ENCODE measurements at places on chromosomes 3 and 15.

- no peak for DNase-seq
These were observed 60.6 kb upstream of the GCNT3 start for GRCh38 chr15:59550956-59551355.

- no peak for DNase-seq
These were observed 2.2 kb downstream of the ZXDC start for GRCh38 chr3:126473292-126474168.

DNA sequence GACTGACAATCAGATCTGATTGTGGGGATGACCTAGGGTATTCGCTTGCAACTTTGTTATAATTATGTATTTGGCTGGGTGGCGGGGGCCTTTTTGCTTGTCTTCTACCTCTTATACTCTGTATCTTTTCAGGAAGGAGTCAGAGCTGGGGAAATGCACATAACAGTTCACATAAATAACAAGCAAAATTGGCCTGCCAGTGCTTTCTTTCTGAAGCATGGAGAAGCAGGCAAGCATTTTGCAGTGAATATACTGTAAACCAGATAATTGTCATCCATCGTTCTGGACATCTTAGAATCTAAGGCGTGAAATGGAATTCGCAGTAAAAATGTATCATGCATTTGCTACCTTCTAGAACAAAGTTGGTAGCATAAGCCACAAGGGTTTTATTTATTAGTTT lies 227.6 kb downstream of the CLSTN2 start:
- no peak for DNase-seq

- DNase-seq = no peak
These were observed 56.1 kb downstream of the CACNA2D2 start for GRCh38 chr3:50447290-50447840.

- no peak for DNase-seq
These were observed 53.7 kb downstream of the ZIC1 start for GRCh38 chr3:147462856-147463255.

DNA sequence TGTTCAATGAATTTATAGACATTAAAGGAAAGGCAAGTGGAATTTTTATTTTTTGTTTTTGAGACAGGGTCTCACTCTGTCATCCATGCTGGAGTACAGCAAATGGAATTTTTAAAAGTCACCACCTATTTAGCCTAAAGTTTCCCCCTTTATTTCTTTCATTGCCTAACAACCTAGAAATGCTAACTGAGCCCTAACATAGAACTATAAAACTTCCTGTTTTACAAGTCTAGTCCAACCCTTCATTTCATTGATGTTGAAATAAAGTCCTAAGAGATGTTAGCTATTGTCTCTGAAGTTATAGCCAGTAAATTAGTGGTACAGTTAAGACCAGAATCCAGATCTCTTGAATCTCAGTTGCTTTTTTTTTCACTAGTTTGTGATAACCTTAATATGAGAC lies 39.0 kb downstream of the MAPK6 start:
- DNase-seq = no peak

DNA sequence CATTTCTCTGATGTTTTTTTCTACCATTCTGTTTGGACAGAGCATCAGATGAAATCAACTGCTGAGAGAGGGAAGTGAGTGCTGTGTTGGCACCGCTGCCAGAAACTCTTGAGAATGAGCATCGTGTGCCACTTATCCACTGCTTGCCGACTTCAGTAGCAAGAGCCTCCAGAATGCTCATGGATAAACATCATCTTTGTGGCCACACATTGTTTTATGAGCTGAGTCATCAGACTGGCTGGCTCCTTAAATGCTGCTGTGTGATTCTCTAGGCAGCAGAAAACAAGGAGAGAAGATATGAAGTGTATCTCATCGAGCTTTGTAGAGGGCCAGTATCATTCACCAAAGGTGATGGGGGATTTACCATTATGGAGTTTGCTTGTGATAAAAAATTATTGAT lies 3.4 kb upstream of the DOCK3 start:
- DNase-seq = no peak

- no peak for DNase-seq
These were observed 71.0 kb upstream of the ZBED2 start for GRCh38 chr3:111666041-111666735.

DNA sequence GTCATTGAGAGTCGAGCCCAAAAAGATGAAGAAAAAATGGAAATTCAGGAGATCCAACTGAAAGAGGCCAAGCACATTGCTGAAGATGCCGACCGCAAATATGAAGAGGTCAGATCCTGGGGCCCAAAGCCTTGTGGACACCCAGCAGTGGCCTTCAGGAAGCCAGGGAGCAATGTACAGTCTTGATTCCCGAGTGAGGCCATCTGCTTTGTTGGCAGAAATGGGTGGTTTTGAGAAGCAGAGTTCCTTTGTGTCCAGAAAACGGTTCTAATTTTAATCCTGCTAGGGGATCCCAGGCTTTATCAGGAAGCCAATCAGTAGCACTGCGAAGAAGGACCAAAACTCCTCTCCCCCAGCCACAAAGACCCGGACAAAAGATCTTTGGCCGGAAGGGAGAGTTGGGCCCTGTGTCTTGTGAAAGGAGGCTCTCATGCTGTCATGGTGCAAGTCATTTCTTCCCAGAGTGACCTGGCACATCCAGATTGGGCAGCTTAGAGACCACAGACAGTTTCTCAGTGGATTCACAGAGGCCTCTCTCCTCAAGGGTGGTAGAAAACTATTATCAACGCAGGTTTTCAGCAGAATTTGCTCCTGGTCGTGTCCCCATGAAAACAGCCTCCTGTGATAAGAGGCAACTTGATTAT lies 17.1 kb downstream of the TPM1 start:
- DNase-seq = no peak

DNA sequence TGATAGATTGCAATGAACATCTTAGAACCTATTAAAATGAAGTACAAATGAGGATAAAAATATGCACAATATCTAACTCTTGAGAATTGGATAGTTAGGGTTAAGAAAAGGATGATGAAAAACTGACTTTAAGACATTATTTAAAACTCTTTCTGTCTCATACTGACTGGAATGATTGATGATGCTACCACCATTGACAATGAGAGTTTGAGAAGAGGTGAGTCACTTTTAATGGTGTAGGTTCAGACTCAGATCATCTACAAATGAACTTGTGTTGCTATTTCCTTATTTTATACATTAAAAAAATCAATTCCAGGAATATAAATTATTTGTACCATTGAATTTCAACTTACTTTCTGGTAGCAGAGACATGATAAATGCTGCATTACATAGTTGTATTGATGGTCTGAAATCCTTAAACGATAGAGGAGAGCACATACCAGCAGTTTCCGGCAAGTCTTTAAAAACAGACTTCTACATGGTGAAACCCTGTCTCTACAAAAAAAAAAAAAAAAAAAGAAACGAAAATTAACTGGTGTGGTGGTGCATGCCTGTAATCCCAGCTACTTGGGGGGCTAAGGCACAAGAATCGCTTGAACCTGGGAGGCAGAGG lies 409.0 kb downstream of the OTOL1 start:
- no peak for DNase-seq

DNA sequence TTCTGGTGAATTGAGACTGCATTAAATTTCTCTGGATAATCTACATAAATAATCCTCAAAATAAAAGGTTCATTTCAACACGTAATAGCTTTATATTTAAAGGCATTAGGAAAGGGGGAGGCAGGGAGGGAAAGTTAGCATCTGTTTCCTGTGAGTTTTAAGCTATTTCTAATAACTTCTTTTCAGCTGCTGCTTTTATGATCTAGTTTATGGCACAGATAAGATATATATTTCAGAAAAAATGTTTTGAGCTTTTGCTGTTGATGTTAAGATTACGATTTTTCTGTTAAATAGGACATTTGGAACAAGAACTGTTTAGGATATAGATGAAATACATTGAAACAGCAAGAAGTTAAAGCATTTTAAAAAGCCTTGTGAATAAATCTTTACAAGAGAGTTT lies 30.0 kb downstream of the UBE2E1 start:
- no peak for DNase-seq

DNA sequence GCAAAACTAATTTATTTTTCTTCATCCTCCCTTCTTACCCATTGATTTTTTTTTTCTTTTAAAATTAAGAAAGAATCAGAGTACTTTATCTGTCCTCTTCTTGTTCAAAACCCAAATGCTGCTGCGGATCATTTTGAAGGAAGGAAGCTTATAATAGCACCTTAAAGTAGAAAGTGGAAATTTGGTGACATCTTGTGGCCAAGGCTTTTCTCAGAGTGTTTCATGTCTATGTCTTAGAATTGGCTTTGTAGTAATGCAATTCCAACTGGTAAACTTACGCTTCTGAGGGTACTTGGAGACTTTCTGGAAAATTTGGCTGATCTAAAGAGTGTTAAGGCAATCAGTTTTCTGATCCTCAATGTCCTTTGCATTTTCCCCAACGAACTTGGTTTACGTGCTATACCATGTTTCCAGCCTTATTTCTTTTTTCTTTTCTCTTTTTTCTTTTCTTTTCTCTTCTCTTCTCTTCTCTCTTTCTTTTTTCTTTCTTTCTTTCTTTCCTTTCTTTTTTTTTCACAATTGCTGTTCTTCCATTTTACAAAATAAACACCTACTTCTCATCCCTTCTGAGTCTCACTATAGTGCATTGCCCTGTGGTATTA lies 30.7 kb downstream of the C3orf38 start:
- DNase-seq = no peak

- DNase-seq = no peak
These were observed 9.0 kb upstream of the LRRFIP2 start for GRCh38 chr3:37183375-37183831.

DNA sequence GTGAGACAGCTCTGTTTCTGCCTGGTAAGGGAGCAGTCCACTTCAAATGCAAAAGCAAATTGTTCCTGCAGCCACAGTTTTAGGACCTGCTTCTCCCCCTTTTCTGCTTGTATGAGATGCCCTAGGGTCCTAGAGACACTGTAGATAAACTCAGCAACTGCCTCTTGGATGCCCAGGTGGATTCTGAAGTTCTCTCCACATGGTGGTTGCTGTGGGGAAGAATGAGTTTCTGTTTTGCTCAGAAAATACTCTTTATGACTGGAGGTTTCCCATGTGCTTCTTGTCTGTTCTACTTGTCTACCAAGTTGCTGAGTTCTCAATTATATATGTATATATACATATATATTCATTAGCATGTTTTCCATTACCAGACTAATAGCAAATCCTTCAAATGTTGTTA lies 5.6 kb upstream of the ZNF80 start:
- no peak for DNase-seq

DNA sequence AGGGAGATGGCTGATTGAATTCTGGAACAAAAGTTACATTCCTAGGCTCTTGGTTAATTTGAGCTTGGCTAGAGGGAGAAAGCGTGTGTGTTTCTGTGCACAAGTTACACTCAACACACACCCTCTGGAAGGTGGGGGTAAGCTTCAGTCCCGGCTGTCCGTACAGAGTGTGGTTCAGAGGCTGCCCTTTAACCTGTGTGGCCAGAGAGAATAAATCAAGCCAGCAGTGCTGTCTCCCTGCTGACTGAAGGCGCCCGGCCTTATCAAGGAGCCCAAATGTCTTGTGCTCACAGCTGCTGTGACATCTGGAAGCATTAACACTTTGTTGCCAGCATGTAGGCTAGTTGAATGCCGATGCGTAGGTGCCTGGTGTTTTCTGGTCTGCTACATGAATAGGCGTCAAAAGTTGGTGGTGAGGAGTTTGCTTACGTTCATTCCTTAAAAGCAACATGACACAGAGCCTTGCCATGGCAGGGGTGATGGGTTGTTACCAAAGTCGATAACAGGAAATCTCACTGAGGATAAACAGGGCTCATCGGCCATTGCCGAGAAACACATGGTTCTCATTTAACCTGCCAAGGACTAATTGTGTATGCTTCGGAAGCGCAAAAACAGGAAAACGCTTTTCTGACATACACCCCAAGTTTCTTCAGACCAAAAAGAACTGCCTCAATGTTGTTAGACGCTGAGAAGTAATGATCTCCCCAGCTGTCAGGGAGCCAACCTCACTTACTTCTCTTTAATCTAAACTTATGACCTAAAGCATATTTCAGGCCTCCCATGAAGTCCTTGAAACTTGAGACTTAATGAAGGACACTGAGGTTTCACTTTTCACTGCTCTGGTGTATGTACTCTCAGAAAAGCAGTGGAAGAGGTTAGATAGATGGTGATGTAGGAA lies 95.8 kb upstream of the CTDSPL start:
- DNase-seq = no peak

GRCh38 chr15:87672309-87673288 lies 583.9 kb downstream of the NTRK3 start:
- no peak for DNase-seq

GRCh38 chr3:116299646-116300081 lies 145.6 kb downstream of the LSAMP start:
- no peak for DNase-seq

DNA sequence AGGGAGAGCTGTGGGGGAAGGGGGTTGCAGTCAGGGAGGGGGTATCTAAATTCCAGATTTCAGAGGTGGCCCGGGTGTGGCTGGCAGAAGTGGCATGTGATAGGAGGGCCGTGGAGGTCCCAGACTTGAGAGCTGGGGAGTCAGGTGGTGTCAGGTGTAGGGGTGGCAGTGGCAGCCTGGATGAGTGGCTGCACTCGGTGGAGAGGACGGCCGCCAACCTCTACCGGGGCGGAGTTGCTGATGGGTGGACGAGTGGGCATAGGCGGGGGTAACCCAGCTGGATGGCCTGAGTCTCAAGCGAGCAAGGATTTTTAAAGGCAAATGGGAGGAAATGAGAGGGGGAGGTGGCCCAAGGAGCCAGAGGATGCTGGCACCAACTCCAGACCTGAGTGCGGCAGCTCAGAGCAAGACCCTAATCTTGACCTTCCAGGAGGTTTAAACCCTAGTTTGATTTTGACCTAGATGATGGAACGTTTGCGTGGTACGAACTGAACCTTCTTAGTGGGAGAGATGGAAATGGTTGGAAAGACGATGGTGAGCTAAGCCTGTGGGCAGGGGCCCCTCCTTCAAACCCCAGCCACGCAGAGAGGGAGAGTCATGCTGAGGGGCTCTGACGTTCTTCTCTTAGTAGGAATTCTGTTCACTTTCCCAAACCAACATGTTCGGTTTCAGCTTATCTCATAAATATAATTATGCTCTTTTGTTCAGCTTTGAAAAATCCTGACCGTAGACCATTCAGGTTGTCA lies 8.0 kb downstream of the TRAK1 start:
- DNase-seq = no peak
